ENCODE measurements at places on chromosomes 16 and 17.

DNA sequence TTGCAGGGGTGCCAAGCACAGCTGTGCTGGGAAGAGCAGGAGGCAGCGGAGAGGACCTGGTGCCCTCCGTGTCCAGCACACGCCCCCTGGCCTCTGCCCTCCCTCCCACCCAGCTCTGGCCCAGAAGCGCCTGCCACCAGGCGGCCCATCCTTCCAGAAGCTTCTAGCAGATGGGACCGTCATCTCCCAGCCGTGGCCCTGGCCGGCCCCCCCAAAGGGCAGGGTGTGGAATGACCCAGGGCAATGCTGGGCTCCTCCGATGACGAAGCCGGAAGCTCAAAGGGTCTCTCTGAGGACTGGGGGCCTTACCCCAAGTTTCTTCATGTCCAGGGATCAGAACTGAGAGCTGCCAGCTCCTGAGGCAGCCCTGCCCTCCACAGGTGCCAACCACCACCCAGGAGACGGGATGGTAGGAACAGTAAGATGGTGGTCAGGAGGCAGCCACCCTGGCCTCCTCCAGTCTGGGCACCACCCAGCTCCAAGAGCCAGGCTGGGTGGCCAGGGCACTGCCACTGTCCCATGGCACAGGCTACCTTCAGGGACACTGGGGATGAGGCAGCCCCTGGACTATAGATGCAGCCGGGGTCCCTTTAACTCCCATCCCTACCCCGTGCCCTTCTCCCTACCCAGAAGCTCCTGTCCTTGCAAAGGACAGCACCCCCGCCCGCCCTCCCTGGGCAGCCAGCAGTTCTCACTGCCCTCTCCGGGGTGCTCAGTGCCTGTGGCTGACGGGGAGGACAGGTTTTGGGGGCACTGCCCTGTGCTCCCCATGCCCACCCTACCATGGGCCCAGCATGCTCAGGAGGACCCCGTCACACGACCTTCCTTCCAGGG, 6.5 kb upstream of the CDH15 start:
- no peak for DNase-seq

GRCh38 chr16:73062743-73063733, 15.1 kb upstream of the ZFHX3 start:
- DNase-seq: no peak

GRCh38 chr16:87207509-87207908, 109.7 kb downstream of the C16orf95 start:
- no peak for DNase-seq

GRCh38 chr17:16513873-16514272, 21.9 kb upstream of the LRRC75A start:
- no peak for DNase-seq

DNA sequence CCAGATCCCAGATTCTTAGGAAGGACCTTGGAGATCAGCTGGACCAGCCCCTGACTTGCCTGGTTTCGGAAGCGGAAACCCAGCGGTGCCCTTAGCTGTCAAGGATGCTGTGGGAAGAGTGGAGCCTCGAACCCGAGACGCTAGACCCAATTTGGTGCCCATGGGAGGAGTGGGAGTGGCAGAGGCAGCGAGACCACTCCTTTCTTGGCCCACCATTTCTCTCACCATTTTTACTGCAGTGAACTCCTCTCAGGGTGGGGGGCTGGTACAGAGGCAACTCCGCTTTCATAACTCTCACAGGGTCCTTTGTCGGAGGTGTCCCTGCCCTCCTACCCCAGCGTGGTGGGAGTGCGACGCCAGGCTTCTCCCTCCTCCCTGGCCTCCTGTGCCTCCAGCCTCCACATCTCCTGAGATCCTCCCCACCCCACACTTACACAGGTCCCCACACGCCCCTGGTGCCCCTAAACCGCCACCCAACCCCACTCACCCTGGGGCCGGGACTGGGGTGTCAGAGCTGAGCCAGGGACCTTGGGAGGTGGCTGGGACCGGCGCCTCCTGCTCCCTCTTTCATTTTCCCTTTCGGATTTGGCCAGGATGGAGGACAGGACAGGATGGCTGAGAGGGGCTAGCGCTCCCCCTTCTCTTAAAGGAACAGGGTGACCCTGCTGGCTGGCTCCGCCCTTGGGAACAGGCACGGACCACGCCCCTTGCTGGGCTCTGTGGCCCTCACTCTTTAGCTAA, at the start of gene GJD3:
GJD3 (minus strand) TSS at position 617 of the 741 bp plus-strand sequence. CDS start 922 bp downstream, outside the sequence.
- DNase-seq: no peak

DNA sequence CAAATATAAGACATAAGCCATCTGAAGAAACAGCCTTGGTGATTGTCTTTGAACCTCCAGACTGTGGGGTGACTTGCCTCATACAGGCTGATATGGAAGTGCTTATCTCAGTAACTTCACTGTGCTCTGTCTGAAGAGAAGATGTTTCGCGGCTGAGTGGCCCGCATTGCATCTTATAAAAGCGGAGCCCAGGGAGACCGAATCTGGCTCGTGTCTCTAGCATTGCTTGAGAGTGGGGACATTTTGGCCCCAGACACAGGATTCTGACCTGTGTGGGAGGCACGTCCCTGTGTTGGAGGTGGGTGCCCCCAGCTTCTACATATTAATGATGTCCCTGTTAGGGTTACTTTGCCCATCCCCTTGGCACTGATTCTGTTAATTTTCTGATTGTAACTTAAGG, 66.4 kb downstream of the METRNL start:
- no peak for DNase-seq

DNA sequence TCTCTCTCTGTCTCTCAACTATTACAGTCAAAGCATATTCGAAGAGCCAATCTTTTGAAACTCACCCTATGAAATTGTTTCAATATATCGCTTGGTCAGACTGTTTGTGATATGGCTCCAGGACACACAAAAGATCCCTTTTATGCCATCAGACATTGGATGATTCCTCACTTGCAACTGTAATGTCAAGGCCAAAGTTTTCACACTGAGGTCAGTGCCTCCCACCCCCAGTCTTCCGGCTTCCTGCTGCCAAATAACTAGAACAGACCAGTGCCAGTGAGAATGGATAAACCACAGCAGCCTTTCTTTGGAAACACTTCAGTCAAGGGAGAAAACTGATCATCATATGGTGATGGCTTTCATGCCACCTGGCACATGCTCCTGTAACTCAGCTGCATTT, 321.9 kb upstream of the ZFHX3 start:
- DNase-seq: no peak

GRCh38 chr16:85181739-85182129, 69.5 kb upstream of the CIBAR2 start:
- DNase-seq: no peak

GRCh38 chr17:71709271-71709890, 411.4 kb upstream of the SOX9 start:
- DNase-seq: no peak

- no peak for DNase-seq
Observed at GRCh38 chr17:33196883-33197282, 96.2 kb downstream of the ASIC2 start.

DNA sequence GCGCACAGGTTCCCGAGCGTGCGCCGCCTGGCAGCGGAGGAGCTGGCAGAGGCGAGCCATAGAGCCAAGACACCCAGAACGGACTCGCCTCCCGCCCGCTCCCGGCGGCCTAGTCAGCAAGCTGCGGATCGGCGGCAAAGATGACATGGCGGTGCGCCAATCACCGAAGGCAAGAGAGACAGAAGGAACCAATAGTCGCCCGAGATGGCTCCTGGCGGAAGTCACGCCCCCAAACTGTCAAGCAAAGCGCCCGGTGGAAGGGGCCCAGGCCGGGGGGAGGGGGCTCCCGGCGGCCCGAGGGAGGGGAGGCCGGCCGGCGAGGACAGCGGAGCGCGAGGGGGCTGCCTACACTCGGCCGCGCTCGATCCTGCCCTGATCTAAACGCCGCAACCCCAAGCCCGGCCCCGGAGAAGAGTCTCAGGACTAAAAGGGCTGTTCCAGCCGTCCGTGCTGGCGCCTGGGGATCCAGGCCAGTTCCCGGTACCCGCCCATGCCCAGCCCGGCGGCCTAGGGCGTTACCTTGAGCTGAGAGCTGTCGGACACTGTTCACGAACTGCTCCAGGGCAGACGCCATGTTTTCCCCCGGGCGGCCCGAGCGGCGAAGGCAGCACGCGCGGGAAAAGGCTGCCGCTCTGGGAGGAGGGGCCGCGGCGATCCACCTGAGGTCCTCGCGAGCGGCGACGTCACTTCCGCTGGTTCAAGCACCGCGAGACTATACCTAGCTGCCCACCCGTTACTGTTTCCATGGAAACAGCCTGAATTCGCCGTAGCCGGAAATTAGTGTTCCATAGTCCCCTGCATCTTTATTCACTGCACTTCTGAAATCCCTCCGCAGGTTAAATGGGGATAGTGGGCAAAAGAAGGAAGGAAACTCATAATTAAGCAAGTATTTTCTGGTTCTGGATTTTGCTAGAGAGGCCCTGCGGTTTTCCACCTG, at the start of gene COPS3:
COPS3 (minus strand) TSS at position 634 of the 937 bp plus-strand sequence; CDS start at position 574, 60 bp downstream.
- peak; percentile 93 for DNase-seq

DNA sequence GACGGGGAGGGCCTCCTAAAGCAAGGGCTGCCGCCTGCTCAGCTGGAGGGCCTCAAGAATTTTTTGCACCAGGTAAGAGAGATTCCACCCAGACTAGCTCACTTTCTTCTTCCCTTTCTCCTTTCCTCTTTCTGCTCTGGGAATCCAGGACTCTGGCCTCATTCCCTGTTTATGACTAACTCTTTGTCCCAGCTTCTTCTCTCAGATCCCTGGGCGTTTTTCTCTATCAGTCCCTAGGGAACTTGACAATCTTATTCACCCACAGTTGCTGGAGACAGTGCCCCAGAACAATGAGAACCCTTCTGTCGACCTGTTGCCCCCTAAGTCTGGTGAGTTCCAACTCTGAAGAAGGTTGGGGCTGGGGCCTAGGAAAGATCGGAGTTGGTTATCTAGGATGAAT, 15.6 kb downstream of the CNTROB start:
- DNase-seq: no peak

GRCh38 chr17:80108036-80108971, 6.9 kb downstream of the GAA start:
- no peak for DNase-seq

DNA sequence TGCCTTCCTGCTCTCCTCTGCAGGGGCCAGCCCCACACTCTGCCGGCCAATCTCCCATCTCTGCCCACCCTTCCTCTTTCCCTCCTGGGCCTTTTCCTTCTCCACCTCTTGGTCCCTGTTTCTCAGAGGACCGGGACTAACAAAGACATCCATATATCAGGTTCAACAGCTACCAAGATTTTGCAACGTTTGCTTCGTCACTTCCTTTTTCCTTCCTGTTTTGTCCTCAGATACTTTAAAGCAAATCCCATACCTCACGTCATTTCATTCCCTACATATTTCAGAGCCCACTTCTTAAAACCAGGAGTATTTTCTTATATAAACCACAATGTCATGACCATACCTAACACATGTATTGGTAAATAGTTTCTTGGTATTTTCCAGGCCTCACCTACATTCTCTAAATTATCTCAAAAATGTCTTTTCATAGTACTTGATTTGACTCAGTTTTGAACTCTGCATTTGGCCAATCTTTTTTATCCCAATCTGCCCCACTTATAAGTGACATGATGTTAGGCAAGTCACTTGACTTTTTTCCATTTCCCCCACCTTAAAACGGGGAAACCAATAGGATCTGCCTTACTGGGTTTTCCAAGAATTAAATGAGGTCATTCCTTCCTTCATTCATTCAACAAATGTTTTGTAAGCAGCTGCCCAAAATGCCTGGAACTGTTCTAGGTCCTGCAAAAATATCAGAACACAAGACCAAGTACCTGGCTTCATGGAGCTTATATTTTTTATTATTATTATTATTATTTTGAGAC, 7.2 kb upstream of the USP10 start:
- no peak for DNase-seq

GRCh38 chr16:46822270-46822669, 8.7 kb downstream of the C16orf87 start:
- DNase-seq: no peak

DNA sequence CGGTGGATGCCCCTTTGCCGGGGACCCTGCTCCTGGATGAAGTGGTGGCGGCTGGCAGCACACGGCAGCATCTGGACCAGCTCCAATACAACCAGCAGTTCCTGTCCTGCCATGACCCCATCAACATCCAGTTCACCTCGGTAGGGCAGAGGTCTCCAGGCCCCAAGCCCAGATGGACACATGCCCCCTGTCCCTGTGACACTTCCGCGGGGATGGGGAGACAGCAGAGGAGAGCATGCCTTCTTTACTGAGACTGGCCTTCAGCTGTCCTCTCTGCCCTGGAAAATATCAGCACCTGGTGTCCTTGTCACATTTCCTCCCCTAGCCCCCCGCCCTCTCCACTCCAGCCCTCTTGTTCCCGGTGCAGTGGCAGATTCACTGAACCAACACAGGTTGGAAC, 6.2 kb downstream of the CHAD start:
- no peak for DNase-seq

DNA sequence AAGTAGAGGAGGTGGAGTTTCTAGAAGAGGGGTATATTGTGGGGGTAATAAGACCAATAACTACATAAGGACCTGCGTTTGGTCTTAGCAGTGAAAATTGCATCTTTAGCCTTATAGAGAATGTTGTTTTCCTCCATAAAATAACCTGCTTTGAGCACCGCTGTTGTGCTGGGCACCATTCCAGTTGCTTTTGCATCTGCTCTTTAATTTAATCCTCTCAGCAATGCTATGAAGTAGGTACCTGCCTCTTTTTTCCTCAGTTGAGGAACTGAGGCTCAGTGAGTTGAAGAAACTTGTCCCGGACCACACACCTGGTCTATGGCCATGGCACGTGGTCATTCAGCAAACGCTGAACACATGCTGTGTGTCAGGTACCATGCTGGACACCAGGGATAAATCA, 238.1 kb downstream of the MSI2 start:
- no peak for DNase-seq

GRCh38 chr16:89473136-89473712, 17.1 kb downstream of the ANKRD11 start:
- no peak for DNase-seq

DNA sequence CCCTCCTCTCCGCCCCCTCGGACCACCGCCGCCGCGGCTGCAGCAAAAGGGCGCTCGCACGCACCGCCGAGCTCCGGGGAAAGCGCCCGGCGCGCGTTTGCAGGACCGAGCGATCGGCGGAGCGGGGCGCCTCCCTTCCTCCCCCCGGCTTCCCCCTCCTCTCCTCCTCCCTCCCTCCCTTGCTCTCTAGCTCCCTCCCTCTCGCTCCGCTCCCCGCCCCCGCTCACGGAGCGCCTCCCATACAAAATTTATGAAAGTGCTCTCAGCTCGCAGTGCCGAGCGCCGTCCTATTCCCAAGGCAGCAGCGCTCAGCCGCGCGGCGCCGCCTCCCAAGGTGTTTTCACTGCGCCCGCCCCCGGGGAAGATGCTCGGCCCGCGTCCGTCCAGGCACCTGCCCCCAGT, at the start of gene RTN4RL1:
RTN4RL1 (minus strand) TSS at position 115 of the 402 bp plus-strand sequence. CDS start 469 bp downstream, outside the sequence.
- DNase-seq: peak; percentile 65

- no peak for DNase-seq
Observed at GRCh38 chr17:33888455-33888854, 366.6 kb upstream of the CCL2 start.

GRCh38 chr16:86396422-86396821, 113.9 kb upstream of the FOXF1 start:
- no peak for DNase-seq

GRCh38 chr16:86786338-86786737, 208.0 kb downstream of the FOXL1 start:
- no peak for DNase-seq

DNA sequence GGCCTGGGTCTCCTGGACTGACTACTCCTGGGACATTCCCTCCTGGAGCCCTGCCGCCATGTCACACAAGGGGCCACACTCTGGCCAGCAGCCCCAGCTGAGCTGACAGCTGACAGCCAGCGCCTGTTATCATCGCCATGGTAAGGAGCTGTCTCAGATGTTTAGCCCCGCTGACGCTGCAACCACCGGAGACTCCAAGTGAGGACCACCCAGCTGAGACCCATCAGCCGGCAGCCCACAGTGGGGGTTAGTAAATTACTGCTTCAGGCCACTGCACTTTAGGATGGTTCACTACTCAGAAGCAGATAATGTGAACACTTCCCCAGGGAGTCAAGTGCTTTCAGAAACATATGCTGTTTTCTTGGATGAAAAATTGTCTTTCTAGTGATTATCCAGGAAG, 14.6 kb upstream of the SPHK1 start:
- DNase-seq: no peak
